Glutamatergic neuron (in vitro differentiated cells): ENCODE measurements at places on chromosomes 4 and X.

GRCh38 chr4:38559374-38559773, 104.6 kb upstream of the KLF3 start:
- DNase-seq = no peak

GRCh38 chr4:104469794-104470193, 24.9 kb downstream of the CXXC4 start:
- no peak for DNase-seq

DNA sequence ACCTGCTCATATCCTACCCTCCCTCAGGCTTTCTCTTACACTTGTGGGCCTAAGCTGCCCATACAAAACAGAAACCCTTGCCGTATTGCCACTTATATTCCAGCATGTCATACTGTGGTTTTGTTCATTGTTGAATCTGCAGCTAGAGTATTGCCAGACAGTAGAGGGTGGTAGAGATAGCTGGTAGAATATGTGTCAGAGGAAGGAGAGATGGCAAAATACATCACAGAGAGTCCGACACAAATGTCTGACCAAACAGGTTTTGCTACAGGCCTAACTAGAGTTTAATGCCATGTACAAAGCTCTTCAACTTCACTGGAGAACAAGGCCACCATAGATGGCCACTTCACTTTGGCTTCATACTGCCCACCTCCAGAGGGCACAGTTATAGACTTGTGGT, 160.1 kb downstream of the EFHC2 start:
- no peak for DNase-seq

DNA sequence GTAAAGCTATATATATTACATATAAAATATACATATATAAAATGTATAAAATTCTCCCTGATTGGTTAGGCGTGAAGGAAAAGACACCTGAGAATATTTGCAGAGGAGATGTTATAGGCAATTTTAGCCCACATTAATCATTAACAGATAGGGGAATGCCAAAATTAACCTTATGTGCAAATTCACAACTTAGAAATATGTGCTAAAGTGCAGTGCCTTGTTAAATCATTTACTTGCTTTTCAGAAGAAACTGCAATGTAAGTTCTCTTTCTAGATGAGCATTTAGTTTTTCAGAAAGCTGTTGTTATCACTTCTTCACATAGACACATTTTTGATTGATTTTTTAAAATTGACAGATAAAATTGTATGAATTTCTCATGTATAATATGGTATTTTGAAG, 5.6 kb downstream of the TASL start:
- DNase-seq = no peak

- DNase-seq = no peak
Observed at GRCh38 chr4:147194114-147194513, 248.4 kb upstream of the TTC29 start.

DNA sequence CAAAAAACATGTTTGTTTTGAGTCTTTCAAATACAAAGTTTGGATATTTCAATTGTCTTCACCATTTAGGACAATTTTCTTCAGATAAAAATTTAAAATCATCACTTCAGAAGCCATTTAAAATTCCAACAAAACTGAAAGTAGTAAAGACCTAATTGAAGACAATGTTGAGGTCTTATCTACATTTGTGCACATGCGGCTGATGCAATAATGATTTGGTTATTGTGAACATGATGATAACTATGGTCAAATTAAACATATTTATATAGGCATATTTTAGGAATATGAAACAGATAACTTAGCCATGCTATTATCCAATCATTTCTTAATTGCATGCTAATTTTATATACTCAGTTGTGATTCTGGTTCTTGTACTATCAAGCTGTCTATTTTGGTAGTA, 407.5 kb downstream of the GALNTL6 start:
- DNase-seq = no peak

DNA sequence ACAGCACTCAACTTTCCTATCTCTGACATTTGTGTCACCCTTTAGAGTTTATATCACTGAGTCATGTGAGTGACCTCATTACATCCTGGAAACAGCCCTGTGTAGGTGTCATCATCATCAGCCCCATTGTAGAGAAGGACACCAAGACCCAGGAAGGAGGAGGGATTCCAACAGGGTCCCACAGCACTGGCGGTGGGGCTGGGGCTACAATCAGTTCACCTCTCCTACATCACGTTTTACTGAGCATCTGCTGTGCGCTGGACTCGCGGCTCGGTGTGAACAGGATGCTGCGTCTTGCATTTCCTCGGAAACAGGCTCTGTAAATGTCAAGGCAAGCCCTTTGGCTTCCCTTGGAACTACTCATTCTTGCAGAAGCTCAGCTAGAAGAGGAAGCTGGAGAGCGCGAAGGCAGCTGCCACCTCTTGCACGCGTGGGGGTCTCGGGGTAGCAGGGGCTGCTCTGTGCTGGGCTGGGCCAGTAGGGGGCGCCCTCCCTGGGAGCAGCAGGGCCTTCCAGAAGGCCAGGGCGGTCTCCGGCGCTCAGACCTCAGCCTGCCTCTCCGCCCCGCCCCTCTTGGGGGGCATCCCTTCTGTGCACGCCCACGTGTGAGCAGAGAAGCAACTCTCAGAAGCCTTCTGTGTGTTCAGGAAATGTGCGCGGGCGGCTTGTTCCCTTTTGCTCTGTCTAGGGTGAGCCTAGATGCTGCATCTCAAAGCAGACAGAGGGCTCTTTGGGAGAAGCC, 29.0 kb downstream of the REELD1 start:
- no peak for DNase-seq

DNA sequence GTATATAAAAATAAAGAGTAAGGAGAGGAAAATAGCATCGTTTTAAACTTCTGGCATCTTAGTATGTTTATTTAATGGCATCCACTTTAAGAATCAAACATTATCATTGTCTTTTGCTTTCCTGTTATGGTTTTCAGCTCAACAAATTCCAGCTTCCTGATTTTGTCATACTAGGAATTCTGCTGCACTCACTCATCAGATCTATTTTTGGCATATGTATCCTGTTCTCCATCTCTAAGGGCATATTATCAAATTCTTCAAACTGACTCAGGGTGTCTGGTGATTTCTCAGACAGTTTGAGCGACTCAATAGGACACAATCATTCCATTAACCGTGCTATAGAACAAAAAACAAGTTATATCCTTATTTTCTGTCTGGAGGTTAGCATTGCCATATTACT, 248.5 kb upstream of the DIAPH2 start:
- no peak for DNase-seq
